ENCODE measurements at places on chromosomes 3 and 15.

- DNase-seq: peak; percentile 21
Observed at GRCh38 chr3:86180696-86181095, 810.3 kb downstream of the VGLL3 start.

- DNase-seq: no peak
Observed at GRCh38 chr3:49124991-49125670, 4.5 kb upstream of the USP19 start.

DNA sequence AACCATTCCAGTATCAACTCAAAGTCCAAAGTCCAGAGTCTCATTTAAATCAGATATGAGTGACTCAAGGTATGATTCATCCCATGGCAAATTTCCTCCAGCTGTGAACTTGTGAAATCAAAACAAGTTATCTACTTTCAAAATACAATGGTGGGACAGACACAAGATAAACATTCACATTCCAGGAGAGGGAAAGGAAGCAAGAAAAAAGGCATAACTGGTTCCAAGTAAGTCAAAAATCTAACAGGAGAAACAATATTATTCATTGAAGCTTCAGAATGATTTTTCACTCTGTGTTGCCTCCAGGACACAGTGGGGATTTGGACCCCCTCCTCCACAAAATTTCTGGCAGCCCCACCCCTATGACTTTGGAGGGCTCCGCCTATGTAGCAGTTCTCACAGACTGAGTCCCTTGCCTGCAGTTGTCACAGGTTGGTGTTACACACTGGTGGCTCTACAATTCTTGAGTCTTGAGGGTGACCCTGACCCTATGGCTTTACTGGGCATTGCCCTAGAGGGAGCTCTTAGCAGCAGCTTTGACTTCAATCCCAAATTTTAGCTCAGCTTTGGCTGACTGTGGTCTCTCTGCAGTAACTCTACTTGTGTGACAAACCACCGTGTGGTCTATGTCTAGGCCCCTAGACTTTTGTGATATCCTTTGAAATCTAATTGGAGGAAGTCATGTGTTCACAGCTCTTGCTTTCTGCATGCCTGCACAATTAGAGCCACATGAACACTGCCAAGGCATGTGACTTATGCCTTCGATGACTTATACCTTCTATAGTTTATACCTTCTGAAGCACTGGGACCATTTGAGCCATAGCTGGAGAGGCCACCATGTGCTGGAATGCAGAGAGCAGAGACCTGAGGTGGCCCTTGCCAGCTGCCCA is 644.2 kb downstream of the GRM7 start:
- no peak for DNase-seq

- no peak for DNase-seq
Observed at GRCh38 chr3:107394502-107394901, 17.3 kb downstream of the CCDC54 start.

DNA sequence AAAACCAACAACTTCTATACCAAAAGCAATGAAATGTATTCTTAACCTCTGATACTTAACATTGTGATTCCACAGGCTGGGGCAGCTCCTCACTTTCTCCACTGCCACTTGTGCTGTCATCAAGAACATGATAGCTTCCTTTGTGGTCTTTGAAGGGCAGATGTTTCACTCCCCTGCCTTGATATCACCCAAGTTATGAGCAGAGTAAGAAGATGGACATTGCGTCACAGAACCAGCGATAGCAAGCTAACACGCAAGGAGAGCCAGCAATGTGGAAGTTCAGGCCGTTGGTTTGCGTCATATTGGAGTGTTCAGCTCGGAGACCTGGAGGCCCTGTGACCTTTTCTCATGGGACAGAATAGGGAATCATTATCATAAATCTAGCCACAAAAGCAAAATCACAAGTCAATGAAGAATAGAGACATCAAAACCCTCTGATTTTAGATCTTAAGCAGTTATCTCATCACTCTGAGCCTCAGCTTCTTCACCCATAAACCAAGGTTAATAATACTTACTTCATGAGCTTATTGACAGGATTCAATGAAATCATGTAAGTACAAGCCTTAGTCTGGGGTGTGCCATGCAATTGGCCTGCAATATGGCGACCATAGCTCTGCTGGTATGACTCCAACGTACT is 183.8 kb upstream of the THBS1 start:
- peak; percentile 51 for DNase-seq

DNA sequence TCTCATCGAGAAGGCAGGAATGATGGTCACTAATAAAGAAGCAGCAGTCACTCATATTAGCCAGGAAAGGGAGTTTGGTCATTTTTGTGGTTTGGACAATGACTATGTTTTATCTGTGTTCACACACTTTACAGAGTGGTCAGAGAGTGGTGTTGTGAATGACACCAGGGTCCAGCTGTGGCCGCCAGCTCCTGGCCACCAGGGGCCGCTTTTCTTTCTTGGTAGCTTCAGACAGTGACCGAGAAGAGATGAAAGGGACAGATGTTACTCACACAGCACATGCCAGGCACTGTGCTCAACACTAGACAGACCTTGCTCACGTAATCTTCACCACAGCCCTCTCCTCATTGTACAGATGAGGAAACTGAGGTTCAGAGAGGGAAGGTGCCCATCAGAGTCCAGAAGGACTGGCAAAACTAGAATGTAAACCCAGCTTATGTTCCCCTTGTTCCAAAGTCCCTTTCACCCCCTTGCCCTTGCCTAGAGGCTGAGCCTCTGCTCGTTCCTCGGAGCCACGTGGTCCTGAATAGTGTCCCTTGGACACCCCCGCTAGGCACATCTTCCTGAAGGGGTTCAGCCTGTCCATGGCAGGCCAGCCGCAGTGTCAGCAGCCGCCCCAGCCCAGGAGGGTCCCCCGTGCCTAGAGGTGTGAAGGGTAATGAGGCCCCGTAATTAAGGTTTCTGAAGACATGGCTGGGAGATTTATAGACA is 55.6 kb downstream of the CYP11A1 start:
- no peak for DNase-seq

GRCh38 chr3:30602946-30603345 is 3.5 kb upstream of the TGFBR2 start:
- peak; percentile 83 for DNase-seq

DNA sequence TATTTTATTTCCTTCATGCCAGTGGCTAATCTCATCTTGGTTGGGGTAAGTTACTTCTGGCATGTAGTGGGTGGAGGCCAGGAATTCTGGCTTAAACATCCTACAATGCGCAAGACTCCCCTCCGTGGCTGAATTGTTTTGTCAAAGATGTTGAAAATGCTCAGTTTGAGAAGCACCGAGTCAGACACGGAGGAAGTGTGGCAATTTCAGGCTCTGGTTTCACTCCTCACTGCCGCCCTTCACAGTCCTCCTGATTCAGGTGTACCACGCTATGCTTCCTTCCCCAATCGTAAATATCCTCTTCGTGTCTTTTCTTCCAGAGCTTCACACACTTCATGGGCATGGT is 150.7 kb downstream of the OPA1 start:
- DNase-seq: peak; percentile 21

- DNase-seq: no peak
Observed at GRCh38 chr15:41801850-41802455, 25.9 kb upstream of the JMJD7 start.

GRCh38 chr3:119681279-119681678 is 4.1 kb upstream of the COX17 start:
- peak; percentile 60 for DNase-seq

DNA sequence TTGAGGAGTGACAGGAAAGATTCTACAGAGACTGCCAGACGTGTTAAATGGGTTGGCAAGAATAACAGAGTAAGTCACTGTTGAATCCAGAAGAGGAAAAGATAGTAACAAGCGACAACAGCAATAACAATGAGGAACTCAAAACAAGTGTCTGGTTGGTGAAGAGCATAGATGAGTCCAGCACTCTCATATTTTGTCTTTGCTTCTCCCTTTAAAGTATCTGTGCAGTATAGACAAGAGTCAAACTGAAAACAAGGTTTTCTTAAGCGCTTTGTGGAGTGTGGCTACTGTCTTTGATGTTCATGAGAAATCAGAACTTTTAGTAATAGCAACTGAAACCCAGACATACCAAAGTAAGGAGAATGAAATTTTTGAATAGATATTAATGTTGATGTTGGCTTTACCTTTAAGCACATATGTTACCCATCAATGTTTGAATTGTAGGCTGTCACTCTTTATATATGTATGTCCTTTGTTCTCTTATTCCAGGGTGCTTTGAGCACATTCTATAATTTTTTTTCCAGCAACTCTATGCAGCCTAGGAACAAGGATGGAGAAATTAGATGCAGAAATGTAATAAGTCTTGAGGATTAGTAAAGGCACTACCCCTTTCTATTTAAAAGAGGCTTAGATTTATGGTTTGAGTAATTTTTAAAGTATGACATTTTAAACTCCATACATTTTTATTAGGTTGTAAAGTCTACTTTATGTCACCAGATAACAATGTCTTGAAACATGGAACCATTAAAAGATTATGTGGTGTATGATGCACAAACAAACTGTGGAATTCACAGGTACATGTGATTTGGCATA is 185.5 kb downstream of the NFKBIZ start:
- DNase-seq: no peak

DNA sequence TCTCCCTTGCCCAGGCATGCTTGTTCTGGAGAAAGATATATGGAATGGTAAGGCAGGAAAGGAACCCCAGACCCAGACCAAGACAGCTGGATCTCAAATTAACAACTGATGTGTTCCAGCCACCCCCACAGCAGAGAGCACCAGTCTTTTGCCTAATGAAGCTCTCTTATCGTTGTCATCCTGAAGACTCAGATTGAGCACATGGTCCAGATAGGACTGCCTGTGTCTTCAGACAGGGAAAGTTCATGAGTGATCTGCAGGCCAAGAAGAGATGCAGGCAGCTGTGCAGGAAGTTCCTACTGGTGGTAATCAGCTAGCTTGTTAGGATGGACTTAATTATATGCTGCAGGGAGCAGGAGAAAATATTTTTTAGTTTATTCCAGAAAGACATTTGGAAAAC is 53.3 kb downstream of the PPP2R3A start:
- no peak for DNase-seq

- DNase-seq: no peak
Observed at GRCh38 chr3:185042312-185043050, 110.4 kb downstream of the C3orf70 start.

DNA sequence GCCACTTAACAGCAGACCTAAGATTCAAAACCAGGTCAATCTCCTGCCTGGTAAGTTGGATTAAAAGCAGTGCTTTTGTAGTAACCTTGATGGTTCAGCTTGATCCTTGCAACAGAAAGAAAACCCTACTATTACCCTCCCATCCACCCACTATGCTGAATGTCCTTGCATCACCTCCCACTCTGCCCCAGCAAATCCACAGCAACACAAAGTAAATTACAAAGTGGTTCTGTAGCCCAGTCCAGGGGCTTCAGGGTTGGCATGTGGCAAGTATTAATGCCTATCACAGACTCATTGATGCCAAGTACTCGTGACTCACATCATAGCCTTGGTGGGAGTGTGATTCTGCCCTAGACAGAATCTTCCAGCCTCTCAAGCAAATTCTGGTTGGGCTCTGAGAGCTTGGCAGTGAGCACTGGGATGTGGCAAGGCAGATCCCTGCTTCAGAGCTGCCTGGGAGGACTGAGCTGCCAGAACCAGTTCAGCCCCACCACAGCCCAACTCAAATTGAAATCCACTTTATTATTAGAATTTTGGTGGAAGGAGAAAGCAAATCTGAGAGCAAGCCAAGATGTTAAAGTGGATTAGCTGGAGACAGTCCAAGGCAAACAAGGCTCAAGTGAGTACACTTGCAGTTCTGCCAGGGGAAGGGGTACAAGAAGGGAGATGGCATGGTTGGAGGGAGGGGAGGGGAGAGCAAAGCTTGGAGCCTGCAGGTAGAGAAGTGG is 225.8 kb upstream of the UMPS start:
- DNase-seq: no peak

GRCh38 chr3:128784232-128784631 is 58.2 kb downstream of the RAB7A start:
- peak; percentile 64 for DNase-seq

- DNase-seq: no peak
Observed at GRCh38 chr3:85781806-85782205, 823.0 kb downstream of the CADM2 start.

GRCh38 chr3:196654735-196655090 is 15.2 kb downstream of the NRROS start:
- no peak for DNase-seq

DNA sequence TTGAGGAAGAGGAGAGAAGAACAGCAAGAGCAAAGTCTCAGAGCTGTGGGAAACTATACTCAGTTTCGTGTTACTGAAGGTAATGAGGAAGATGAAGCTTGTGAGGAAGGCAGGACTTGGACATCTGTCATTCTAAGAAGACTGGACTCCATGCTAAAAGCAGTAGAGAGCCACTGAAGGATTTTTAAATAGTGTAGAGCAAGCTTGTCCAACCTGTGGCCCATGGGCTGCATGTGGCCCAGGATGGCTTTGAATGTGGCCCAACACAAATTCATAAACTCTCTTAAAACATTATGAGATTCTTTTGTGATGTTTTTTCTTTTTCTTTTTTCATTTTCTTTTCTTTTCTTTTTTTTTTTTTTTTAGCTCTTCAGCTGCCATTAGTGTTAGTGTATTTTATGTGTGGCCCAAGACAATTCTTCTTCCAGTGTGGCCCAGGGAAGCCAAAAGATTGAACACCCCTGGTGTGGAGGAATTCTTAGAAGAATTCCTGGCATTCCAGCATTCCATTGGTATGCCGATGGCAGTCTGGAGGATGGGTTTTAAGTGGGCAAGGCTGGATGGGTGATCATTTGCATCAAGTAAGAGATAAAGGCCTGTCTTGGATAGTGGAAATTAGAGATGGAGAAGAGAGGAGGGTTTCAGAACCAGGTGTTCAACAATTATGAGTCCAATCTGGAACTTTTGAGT is 6.9 kb upstream of the NFKBIZ start:
- no peak for DNase-seq

DNA sequence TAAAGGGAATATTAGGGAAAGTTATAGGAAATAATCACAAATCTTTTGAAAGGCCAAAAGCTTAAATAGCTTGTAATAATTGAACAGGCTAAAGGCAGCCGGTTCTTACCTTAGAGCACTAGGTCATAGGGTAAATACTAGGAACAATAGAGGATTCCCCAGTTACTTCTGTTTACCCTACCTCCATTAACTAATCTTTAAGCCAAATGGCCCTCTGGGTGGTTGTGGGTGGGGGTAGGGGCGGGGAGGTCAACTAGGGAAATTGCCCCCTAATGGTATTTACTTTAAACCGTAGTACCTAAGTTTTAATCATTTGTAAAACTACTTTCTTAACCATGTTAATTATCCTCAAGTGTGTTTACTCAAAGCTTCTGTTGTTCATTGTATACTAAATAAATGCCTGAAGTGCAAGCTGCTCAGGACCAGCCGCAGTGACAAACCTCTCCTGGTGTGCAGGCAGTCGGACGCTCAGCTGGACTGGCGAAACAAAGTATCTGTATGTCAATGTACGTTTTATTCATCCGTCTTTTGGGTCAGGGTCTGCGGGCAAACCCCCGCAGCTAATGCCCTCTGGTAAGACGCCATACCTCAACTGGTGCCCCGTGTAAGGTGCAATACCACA is 18.9 kb downstream of the MAGEL2 start:
- DNase-seq: no peak

- peak; percentile 92 for DNase-seq
Observed at GRCh38 chr15:63448266-63448665, 56.1 kb upstream of the USP3 start.

DNA sequence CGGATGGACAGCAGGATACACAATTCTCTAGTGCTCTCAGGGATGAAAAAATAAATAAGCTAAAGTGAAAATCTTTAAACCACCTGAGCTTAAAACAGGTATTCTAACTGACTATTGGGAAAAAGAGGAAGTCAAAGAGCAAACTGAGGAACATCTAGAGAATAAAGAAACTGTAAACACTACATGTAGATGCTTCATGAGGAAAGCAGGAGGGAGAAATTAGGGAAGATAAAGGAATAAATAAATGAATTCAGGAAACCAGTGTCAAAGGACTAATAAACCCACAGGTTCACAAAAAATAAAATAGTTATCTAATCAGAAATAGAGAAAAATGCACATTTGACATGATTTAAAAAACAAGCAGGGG is 525 bp upstream of the MCCC1 start:
- DNase-seq: no peak
